ENCODE measurements at places on chromosomes 12 and 14. TPM values are rescaled to one million over a fixed set of nuclear protein-coding genes. Genes with fewer than 3 reads are reported as not detected.

The PTPRB gene
- polyA plus RNA-seq: 18.1 TPM

DNA sequence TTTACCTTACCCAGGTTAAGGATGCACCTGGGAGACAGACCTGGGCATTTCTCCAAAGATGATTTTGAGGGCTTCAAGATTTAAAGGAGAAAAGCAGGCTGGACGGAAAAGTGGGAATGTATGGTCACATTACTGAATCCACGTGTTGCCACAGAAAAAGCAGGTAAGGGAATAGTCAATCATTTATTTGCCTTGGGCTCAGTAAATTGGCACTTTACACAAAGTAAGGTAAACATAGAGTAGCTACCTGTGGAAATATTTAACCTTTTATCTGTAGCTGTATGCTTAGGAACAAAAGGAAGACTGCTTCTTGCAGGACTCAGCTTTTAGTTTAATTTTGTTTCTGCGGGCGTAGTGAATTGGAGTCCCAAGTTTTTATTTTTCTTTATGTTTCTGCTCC is 153.3 kb downstream of the SLCO1B3 start:
- no peak for DNase-seq

DNA sequence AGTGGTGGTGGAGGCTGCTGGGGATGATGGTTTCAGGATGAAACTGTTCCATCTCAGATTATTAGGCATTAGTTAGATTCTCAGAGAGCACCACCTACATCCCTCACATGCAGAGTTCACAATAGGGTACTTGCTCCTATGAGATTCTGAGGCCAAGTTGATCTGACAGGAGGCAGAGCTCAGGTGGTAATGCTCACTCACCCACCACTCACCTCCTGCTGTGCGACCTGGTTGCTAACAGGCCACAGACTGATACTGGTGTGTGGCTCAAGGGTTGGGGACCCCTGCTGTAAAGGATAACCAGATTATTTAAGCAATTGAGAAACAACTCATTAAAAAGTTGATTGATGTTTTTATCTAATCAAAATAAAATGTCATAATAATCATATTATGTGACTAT is 248.5 kb downstream of the RERGL start:
- no peak for DNase-seq

DNA sequence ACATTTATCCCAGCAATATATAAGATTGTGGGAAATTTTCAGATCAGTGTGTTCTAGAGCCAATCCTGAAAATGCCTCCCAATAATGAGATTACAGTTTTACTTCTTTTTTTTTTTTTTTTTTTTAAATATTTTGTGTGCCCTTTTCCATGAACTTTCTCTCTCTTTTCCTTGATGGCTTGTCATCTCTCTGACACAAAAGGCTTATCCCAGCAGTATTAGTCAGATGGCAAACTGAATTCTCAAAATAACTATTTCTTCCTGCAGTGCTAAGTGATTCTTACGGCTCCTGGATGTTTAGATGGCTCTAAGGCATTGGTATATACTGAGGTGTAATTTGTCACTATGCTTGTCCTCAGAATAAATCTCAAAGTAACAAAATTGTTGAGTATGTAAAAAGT is 86.7 kb downstream of the LRP6 start:
- no peak for DNase-seq

DNA sequence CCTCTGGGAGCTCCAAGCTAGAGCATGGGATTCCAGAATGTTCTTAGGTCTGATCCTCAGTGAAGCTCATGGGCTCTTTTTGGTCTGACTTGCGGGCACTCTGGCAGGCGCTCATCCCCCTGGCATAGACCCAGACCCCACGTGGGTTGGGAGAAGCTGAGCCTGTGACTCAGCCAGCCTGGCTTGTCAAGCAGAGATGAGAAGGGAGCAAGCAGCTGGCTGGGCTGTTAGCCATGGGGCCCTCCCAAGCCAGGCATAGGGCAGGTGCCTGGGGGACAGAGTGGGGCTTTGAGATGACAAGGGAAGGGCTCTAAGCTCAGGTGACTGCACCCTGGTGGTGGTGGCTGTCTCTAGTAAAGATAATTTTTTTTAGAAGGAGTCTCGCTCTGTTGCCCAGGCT is 80.3 kb upstream of the NOS1 start:
- no peak for DNase-seq

DNA sequence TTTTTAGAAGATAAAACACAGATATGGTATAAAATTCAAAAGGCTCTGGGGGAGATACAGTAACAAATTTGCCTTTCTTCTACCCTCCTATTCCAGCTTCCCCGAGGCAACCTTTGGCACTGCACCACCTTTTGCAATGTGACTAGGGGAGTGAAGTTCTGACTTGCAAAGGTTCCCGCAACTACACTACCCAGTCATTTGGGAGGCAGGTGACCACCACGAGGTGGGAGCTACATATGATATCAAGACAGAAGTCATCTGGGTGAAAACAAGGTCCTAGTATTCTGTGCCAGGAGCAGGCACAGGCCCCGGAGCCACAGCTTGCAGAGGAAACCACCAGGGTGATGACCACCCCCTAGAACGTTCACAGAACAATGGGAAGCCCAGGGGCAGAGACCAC is 141.5 kb downstream of the TTC7B start:
- DNase-seq: no peak

The LMO3 gene
- polyA plus RNA-seq: 3.1 TPM

GRCh38 chr12:119843100-119843499 is 34.0 kb downstream of the CIT start:
- DNase-seq: no peak

GRCh38 chr14:99125616-99126431 is 146.2 kb downstream of the BCL11B start:
- DNase-seq: no peak

GRCh38 chr12:49808686-49809380 is 19.4 kb downstream of the NCKAP5L start:
- DNase-seq: no peak

The PROX2 gene
- polyA plus RNA-seq: 0.38 TPM

- no peak for DNase-seq
Measured at GRCh38 chr12:47819896-47820630, at the start of gene HDAC7. HDAC7 (minus strand) TSS chr12:47819903; CDS start chr12:47819785, 118 bp downstream.

- DNase-seq: no peak
Measured at GRCh38 chr14:38960946-38961531, 142.0 kb downstream of the SEC23A start.

DNA sequence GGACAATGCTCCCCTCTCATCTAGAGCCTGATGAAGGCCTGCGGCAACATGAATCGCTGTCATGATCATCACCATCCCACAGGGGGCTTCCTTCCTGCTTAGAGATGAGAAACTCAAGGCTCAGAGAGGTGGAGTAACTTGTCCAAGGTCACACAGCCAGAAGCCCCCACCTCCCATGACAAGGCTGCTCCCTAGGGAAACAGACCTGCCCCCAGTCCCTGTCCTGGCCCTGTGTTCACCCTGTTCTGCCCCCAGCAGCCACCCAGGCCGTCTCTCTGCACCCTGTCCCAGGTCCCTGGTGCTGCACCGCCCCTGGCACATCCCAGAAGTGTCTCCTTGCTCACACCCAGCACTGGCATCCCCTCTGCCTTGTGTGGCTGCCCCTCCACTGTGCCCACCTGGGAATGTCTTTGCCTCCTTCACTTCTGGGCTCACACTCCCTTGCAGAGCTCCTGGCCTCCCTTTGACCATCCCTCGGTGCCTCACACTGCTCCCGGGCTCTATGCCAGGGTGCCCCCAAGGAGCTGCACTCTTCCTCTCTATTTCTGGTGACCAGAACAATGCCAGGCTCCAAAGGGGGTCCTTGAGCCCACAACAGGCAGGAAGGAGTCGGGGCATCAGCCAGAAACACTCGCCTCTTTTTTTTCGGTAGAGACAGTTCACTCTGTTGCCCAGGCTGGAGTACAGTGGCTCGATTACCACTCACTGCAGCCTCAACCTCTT is 70.5 kb downstream of the BCL11B start:
- DNase-seq: no peak

DNA sequence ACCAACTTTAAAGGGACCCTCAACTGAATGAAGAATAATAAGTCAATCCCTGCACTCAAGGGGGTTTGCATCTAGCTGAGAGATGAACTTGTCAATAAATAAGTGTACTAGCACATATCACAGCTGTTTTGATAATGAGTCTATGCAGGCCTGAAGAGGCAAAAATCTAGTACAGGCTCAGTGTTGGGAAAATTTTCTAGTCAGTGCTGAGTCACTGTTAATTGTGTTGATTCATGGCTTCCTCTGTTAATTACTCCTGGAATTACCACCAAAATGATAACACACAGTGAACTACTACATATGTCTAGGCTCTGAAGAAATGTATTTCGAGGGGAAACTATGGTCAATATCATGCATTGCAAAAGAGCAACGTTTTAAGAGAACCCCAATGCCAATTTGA is 18.9 kb downstream of the SNRPF start:
- no peak for DNase-seq

The SIX1 gene
- polyA plus RNA-seq: 14.3 TPM

DNA sequence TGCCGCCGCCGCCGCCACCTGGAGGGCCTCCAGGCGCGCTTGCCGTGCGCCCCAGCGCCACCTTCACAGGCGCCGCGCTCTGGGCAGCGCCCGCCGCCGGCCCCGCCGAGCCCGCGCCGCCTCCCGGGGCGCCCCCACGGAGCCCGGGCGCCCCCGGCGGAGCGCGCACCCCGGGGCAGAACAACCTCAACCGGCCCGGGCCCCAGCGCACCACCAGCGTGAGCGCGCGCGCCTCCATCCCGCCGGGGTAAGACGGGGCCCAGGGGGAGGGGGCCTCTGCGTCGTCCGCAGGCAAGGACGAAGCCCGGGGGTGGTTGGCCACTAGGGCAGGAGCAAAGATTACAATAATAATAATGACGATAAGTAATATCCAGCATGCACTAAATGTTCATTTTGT is 21.3 kb downstream of the DTX1 start:
- no peak for DNase-seq

- no peak for DNase-seq
Measured at GRCh38 chr14:95240859-95241813, 78.6 kb downstream of the CLMN start.

DNA sequence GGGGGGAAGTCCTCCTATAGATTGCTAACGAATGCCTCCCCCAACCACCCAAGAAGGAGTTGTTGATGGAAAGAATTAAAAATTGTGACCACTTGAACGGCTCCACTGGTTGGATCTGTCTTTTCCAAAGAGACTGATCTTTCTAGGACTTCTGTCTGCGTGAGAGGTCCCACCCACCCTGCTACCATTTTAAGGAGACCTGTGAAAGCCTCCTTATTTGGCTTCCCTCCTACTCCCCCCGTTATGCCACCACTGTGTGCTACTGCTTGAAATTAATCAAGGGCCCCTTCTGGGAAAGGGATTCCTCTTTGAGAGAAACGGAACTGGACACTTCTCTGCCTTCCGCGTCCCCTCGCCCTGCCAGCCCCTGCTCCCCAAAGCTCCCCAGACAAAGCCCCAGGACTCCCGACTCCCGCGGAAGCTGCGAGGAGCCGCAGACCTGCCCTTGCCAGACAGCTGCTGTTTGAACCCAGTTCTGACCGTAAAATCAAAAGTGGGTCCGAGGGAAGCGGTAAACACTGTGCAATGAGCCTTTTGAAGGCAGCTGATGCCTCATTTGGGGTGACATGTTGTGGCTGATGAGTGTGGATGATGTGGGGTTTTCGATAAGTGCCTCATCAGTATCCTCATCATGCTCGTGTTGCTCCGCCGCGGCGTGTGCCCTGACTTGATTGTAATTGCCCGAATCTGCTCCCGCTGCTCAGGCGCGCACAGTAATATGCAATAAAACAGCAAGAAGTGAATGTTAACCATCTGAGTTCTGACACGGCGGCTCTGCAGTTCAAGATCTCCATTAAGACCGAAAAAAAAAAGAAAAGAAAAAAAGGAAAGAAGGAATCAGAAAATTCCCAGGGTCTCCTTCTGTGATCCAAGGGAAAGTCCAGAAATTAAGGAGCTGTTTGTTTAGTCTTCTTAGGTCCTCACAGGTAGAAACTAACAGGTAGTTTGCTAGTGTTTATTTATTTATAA is 48.2 kb downstream of the MBIP start:
- DNase-seq: no peak

DNA sequence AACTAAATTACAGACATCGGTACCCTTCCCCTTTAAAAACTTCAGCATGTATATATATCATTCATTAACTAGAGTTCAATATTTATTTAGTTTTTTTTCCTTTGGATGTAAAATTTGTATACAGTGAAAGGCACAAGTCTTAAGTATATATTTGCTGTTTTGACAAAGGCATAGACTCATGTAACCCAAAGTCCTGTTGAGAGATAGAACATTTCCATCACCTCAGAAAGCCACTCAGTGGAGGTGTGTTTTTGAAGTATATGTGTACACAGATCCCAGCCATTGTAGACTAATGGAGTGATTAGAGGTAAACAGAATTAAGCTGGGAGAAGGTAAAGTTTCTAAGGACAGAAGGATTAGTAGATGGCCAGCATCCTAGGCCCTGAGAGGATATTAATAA is 15.4 kb downstream of the RDH12 start:
- no peak for DNase-seq

- no peak for DNase-seq
Measured at GRCh38 chr14:68510201-68511128, 282.4 kb downstream of the ZFP36L1 start.

DNA sequence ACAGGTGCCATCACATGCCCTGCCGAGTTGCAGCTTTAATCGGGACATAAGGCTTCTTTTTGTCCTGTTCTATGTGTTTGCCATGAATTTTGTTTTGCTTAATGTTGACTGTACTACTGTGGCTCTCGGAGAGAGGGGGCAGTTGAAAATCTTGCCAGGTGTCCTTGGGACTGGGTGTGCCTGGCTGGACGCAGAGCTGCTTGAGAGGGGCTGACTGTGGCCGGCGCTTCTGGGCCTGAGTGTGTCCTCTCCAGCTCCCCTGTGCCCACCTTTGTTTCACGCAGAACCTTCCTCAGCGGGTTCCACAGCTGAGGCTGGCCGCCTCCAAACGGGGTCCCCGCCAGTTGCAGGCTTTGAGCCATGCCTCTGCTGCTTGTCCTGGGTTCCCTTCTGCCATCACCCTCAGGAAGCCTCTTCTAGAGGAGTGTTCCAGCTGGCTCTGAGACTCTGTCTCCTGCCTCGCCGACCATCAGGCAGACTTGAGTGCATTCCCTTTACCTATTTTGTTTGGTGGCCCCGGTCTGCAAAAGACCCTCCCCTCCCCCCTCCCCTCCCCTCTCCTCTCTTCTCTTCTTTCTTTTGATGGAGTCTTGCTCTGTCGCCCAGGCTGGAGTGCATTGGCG is 49.7 kb downstream of the DDX51 start:
- DNase-seq: no peak

DNA sequence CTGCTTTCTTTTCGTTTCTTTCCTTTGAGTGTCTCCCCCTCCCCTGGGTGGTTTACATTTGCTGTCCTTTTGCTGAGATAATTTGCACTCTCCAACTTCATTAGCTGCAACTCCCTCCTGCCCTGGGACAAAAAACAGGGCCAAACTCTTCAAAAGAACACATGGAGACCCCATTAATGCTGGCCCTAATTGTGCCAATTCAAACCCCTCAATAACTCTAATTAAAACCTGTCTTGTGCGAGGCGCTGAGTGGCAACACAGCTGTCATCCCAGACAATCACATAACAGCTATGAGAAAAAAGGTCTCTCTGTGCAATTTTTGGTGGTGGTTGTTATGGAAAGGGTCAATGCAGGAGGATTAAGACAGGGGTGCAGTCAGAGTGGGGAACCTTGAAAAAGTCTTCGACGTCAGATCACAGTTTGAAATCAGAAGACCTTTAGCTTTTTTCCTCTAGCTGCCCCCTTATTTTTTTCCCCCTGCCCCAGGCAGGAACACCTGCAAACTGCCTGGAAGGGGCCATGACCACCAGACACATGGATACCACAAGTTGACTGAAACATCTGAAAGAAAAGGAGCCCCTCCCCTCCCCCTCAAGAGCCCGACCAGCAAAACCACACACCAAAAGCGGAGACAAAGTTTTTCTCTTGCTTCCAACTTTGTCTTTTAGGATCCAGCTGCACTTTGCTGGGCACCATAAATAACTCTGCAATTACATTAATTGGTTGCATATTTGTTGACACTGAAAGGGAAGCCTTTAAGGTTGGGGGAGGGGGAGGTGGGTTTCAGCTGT is 26.5 kb upstream of the SMOC1 start:
- DNase-seq: no peak

The SLC17A8 gene
- 0.24 TPM for polyA plus RNA-seq
